ENCODE measurements at places on chromosomes 5 and 9. TPM values are rescaled to one million over a fixed set of nuclear protein-coding genes. Genes with fewer than 3 reads are reported as not detected.

The ZFP2 gene
- 0.39 TPM for total RNA-seq

The ORM2 gene
- not detected for total RNA-seq

The INSL6 gene
- not detected for total RNA-seq

The ANKRD20A1 gene
- total RNA-seq: not detected

The DMRTA1 gene
- 0.26 TPM for total RNA-seq

The TBCA gene
- 196 TPM for total RNA-seq

The IRX1 gene
- 1.7 TPM for total RNA-seq

The ITK gene
- not detected for total RNA-seq

The SPAG8 gene
- total RNA-seq: 0.48 TPM

The PCDHA1 gene
- not detected for total RNA-seq

The ANXA2R gene
- total RNA-seq: 1.4 TPM

The PCDHGA10 gene
- total RNA-seq: 11.8 TPM

The NRG2 gene
- total RNA-seq: not detected

The ECSCR gene
- total RNA-seq: 0.80 TPM

The CYLC2 gene
- total RNA-seq: not detected

The DMRT1 gene
- total RNA-seq: not detected

The NDST1 gene
- total RNA-seq: 76.7 TPM

The PCDHGC5 gene
- 1.1 TPM for total RNA-seq

The DDX41 gene
- total RNA-seq: 92.1 TPM

The ETF1 gene
- 83.9 TPM for total RNA-seq

The RNF183 gene
- not detected for total RNA-seq

The ENTREP1 gene
- not detected for total RNA-seq

The AGXT2 gene
- total RNA-seq: not detected

The RXFP3 gene
- total RNA-seq: 0.13 TPM

The FNIP1 gene
- 19.1 TPM for total RNA-seq

The ADAMTS16 gene
- total RNA-seq: 0.52 TPM

The PLPPR1 gene
- total RNA-seq: not detected
